Hematopoietic multipotent progenitor cell treated with erythropoietin and hydrocortisone succinate and interleukin-3 and kit ligand, for 8 days (in vitro differentiated cells): ENCODE measurements at places on chromosomes 12 and 14.
A peak's percentile ranks its signal among the peaks of the same experiment; 100 is the strongest.

GRCh38 chr12:91990525-91990924, 155.1 kb downstream of the BTG1 start:
- DNase-seq: no peak

DNA sequence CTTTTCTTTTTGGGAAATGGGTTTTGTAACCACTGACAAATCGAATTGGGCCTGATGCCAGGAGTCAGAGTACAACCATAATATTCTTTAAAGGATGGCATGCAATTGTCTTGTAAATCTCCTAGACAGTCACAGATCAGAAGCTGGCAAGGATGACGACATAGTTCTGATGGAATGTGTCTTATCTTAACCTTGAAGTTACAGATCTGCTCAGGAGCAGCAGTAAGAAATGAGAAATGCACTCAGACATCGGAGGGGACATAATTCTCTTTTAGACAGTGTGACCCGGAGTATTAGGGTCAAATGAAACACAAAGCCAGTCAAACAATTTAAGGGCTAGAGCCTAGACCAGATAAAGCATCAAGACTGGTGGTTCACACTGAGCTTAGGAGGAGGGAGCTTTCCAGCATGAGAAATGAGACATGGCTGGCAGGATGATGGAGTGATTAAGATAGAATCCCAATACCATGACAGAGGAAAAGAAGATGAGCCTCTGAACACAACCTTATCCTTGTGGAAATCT, 17.5 kb downstream of the CBX5 start:
- peak; percentile 51 for DNase-seq

- DNase-seq: no peak
These were observed 593 bp downstream of the PIP4P1 start for GRCh38 chr14:20460458-20461224.

- no peak for DNase-seq
These were observed 2.3 kb upstream of the ANGEL1 start for GRCh38 chr14:76814726-76815645.

- DNase-seq: no peak
These were observed at the start of gene LRRC43 for GRCh38 chr12:122182887-122183587. LRRC43 (plus strand) TSS chr12:122183123; CDS start chr12:122183145, 22 bp downstream.

DNA sequence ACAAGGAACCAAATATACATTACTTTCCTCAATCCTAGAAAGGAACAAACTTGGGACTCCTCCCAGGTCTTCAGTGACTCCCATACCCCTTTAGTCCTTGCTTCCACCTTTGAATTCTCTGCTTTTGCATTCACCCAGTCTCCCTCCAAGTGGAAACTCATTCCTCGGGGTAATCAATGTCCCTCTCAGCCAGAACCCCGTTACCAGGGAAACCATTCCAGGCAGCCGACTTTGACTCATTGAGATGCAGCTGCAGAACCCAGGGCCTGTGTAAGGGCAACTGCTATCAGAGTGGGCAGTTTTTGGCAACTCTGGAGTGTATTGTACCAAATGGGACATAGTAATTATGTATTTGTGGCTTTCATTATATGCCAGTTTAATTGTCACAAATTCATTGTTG, 186.2 kb downstream of the NRXN3 start:
- DNase-seq: no peak

DNA sequence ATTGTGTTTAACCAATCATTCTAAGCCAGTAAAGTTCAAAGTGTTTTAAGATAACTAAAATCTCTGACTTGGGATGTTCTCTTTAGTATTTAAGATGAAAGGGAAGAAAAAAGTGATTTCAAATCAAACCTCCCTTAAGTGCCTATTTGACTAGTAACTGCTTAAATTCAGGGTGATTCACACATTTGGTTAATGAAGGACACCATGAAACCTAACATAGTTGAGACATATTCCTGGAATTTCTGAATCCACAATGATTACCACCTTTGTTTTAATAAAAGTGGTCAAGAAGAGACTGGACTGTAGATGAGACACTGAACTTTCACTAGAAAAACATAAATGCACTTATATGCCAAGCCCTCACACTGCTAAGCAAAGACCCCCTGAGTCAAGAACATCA, 138.7 kb downstream of the MED13L start:
- no peak for DNase-seq

GRCh38 chr14:94906991-94907587, 137.2 kb upstream of the GSC start:
- DNase-seq: no peak

DNA sequence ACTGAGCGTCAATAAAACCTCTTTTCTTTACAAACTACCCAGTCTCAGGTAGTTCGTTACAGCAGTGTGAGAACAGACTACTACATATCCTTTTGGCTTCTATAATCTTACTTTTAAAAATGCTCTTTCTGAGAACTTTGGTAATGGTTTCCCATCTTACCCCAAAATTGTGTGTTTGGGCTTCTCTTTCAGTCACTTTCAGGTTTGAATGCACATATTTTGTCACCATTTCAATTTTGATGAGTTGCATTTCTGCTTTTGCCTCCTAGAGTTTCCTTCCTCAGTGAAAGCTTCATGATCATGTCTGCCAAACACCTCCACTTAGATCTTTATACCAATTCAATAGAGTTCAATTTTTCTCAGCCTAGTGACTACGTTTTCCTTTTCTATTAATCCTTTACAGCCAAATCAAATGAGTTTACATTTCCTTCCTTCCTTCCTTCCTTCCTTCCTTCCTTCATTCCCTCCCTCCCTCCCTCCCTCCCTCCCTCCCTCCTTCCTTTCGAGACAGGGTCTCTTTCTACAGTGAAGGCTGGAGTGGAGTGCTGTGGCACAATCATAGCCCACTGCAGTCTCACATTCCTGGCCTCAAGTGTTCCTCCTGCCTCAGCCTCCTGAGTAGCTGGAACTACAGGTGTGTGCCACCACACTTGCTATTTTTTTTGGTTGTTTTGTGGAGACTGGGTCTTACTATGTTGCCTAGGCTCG, 124.9 kb downstream of the BCAT1 start:
- no peak for DNase-seq

GRCh38 chr14:89186856-89187376, 230.1 kb downstream of the FOXN3 start:
- no peak for DNase-seq

DNA sequence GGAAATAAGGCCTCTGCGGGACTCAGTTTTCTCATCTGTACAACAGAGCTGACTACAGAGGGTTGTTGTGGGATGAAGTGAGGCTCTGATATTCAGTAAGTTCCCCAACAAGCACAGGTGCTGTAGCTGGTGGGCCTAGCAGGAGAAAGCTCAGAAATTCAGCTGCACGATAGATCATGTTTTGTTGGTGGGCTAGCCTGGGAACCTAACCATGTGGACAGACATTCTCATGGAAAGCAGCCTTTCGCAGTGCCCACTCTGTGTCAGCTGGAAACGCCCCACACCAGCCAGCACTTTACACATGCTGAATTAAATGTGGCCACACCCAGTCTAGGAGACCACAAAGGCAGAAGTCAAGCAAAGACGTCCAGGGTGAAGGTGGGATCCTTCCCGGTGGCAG, 16.1 kb downstream of the PITPNM2 start:
- peak; percentile 58 for DNase-seq

GRCh38 chr14:20419419-20419818, 6.1 kb upstream of the TEP1 start:
- DNase-seq: no peak

- no peak for DNase-seq
These were observed 23.5 kb downstream of the SSH1 start for GRCh38 chr12:108833757-108834472.

- no peak for DNase-seq
These were observed 138.5 kb downstream of the ANO2 start for GRCh38 chr12:5806371-5807089.

DNA sequence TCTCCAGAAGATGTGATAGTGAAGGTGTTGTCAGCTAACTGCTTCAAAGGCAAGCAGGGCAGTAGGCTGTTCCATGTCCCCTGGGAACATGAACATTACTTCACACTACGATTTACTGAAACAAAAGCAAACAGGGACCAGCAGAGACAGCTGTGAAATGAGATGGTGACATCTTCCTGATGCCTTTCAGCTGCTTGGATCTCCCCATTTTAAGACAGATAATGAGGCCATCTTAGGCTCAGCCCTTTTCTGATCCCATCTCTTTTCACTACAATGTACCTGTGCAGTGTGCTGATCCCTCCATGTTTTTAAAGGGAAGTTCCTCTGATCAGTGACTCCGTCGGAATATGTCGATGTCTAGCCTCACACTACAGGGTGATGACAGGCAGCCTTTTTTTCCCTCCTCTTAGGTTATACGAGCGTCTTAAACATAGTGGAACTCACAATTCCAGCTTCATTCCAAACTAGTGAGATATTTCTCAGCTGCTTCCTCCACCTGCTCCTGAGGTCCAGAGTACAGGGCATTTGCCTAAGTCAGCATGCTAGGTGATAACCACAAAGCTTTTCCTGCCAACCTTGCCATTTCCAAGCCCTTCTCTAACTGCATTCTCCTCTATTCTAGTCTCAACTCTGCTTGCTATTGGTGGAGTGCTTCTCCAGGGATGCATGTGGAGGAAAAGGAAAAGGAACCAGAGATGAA, 87.6 kb upstream of the EGLN3 start:
- DNase-seq: no peak

- DNase-seq: no peak
These were observed 175.8 kb upstream of the BCL2L14 start for GRCh38 chr12:11894890-11895289.

GRCh38 chr12:109717390-109718357, 4.0 kb downstream of the FAM222A start:
- no peak for DNase-seq

- DNase-seq: peak; percentile 40
These were observed 49.4 kb downstream of the VWF start for GRCh38 chr12:6074979-6075585.

GRCh38 chr14:65002586-65003210, 16.0 kb downstream of the FNTB start:
- no peak for DNase-seq

GRCh38 chr12:54127538-54128259, 61.1 kb downstream of the SMUG1 start:
- no peak for DNase-seq

- peak; percentile 66 for DNase-seq
These were observed 14.2 kb upstream of the CALM1 start for GRCh38 chr14:90382491-90383125.

DNA sequence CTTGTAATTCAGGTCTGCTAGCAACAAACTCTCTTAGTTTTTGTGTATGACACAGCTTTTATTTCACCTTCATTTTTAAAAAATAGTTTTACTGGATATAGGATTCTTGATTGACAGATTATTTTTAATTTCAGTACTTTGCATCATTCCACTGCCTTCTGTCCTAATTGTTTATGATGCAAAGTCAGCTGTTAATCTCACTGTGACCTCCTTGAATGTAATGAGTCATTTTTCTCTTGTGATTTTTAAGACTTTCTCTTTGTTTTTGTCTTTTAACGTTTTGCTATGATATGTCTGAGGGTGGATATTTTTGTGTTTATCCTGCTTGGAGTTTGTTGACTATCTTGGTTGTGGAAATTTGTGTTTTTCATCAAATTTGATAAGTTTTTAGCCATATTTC, 126.3 kb upstream of the FBXO33 start:
- no peak for DNase-seq

- DNase-seq: peak; percentile 50
These were observed 197.5 kb upstream of the TMEM132C start for GRCh38 chr12:128069359-128069997.

- no peak for DNase-seq
These were observed 50.1 kb downstream of the SLC25A21 start for GRCh38 chr14:37122288-37122687.

- peak; percentile 96 for DNase-seq
These were observed 12.5 kb upstream of the STRN3 start for GRCh38 chr14:31038521-31039166.

- DNase-seq: no peak
These were observed 80.5 kb upstream of the DACT1 start for GRCh38 chr14:58557242-58557641.

DNA sequence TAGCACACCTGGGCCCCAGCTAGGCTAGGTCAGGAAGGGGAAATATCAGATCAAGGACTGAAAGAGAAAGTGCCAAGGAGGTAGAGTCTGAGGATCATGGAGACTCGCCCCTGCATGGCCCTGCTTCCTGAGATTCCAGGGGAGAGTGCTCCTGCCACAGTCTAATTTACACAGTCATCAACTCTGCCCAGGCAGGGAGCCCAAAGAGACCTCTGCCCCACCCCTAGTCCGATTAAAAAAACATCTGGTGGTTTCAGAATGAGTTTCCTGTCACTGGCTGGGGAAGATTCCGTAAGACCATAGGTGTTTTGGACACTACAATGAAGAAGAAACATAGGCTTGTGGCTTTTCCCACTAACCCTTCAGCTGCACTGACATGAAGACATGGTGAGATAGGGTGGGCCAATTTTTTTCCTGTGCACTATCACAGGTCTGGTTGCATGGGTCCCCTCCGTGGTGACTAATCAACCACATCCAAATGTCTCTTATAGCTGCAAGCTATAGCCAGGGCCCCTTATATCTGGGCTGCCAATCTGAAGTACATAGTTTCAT, 31.5 kb upstream of the GZMB start:
- DNase-seq: peak; percentile 69

DNA sequence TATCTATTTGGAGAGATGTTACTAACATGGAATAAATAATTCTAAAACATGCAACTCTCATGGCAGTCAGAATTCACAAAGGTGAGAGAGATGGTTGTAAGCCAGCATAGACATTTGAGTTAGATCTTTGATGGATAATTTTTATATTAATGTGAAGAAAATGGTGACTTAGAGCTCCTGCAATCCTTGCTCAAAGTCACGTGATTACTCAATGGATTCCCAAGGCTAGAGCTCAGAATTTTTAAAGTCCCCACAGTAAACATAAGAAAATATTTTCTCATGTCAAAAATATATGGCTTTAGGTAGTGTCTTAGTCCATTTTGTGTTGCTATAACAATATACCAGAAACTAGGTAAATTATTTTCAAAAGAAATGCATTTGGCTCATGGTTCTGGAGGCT, 281.5 kb upstream of the PRKD1 start:
- no peak for DNase-seq

DNA sequence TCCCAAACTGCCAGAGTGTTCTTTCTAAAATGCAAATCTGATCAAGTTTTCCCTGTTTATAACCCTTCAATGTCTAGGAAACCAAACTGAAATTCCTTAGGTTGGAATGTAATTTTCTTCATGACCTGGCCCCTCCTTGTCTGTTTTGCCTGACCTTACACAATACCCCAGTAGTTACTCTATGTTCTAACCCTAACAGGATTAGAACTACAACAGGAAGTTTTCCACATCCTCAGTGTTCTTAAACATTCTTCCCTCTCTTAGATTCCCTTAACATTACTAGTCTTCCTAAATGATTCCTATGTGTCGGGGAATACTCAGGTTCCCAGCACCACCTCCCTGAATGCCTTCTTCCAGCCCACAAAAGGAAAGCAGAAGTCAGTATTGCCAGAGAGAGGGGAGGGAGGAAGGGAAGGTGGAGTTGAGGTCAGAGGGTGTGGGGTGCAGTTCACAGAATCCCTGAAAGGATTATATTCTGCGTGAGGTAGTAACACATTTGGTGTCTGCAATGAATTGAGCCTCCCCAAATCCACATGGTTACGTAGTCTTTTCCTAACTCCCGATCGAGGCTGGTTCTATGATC, 72.6 kb downstream of the BBS10 start:
- DNase-seq: no peak

GRCh38 chr12:42201063-42201462, 37.0 kb downstream of the YAF2 start:
- DNase-seq: no peak

- no peak for DNase-seq
These were observed 6.3 kb downstream of the LRRC74A start for GRCh38 chr14:76832503-76832988.

GRCh38 chr12:19799216-19799615, 359.9 kb downstream of the AEBP2 start:
- DNase-seq: no peak

- no peak for DNase-seq
These were observed 399.4 kb downstream of the C12orf75 start for GRCh38 chr12:105729926-105730325.
